ENCODE measurements at places on chromosomes 2 and 18. TPM values are rescaled to one million over a fixed set of nuclear protein-coding genes. Genes with fewer than 3 reads are reported as not detected.
A peak's percentile ranks its signal among the peaks of the same experiment; 100 is the strongest.

DNA sequence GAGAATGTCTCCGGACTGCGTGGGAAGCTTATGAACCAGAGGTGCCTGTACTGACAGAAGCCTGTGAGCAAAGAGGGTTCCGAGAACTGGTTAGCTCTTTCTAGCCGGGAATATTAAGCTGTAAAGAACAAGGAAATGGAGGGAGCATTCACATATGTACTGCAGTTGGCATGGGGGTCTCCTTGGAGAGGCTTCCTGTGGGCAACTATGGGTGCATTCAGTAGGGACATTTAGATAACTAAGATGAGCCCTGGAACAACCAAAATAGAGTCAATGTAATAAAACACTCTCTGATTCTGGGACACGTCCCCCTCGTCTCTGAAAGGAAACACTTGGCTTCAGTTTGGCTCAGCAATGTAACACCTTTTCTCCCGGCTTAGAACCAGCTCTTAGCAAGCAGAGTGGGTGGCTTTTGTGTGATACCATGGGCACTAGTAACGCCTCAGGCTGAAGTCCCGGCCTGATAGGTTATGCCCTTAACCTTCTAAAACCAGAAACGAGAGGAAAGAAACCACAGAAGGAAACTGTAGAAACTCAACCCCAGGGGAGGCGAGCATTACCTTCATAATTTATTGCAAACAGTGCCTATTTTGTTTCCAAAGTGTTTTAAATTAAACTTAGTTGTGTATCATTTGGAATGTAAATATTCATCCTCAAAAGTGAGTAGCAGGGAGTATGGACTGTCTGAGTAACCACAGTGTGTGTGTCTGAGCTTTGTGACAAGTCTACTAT lies 48.8 kb upstream of the LPIN2 start:
- no peak for DNase-seq

GRCh38 chr2:232456296-232457120 lies 555 bp downstream of the ALPI start:
- no peak for DNase-seq

DNA sequence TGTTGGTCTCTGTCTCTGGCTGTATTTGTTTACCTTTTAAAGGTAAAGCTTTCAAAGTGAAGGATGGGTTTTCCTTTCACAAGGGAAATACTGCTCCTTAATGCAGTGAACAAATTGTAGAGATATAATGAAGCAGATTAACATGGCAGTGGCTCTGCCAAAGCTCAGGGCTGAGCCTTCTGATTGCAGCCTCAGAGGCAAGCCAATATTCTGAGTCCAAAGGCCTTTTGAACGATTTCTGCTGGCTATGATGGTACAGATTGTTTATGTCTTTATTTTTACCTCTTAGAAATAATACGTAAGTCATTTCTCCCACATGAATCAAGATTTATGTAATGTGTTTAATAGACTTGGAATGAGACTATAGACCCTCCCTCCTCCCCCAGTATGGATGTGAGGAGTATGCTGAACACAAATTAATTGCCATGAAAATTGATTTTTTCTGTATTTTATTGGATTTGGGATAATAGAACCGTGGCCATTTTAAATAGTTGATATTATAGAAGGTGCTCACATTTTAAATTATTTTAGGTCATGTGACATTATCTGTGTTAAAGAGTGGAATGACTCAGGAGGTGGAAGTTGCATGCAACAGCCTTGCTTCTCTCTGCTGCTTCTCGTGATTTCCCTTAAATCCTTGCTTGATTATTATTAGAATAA lies 772 bp downstream of the SCN2A start:
- no peak for DNase-seq

DNA sequence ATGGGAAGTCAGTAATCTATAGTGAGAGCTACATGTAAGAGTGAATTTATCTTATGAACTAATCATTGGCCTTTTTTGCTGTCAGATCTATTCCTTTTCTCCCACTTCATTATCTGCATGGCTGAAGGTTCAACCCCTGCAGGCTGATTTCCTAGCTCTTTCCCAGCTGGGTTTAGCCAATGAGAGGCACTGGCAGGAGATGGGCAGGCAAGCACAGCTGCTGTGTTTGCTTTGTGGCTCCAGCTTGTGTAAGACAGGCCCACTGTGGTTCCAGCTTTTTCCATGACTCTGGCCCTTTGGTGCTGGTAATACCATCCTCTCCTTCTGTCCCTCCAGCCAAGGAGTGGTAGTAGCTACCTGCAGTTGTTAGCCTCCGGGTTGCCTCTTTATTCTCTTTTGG lies 248.8 kb downstream of the PLCL1 start:
- no peak for DNase-seq

- no peak for DNase-seq
Observed at GRCh38 chr2:199440118-199440517, 17.6 kb downstream of the SATB2 start.

DNA sequence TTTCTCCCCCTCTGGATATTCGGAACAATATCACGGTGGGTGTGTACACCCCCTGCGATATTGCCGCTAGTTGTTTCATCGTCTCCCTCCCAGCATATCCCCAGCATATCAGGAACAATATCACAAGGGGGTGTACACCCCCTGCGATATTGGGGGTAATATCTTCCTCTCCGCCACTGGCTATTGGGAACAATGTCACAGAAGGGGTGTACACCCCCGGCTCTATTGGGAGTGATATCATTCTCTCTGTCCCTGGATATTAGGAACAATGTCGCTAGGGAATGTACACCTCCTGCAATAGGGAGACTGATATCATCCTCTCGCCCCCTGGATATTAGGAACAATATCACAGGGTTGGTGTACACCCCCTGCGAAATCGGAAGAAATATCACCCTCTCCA lies 1932.0 kb downstream of the SUCLG1 start:
- no peak for DNase-seq

GRCh38 chr2:236571145-236571544 lies 1.5 kb downstream of the ACKR3 start:
- DNase-seq: no peak

GRCh38 chr18:210733-211132 lies 52.4 kb downstream of the USP14 start:
- no peak for DNase-seq

DNA sequence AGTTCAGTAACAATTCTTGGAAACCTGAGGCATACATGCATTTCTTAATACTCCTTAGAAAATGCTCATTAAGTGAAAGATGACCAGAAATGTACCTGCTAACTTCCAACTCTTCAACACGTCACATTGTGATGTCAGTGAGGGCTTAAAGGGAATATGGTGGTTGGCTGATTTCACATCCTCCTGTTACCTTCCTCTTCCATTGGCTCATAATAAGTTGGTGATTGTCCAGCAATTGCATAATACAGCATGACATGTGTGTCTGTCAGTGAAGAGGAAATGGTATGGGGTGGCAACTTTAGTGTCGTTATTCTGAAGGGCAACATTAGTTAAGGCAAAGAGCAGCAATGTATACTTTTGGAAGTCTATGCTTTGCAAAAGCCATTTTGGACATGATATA lies 26.0 kb downstream of the PLEK start:
- DNase-seq: peak; percentile 31

DNA sequence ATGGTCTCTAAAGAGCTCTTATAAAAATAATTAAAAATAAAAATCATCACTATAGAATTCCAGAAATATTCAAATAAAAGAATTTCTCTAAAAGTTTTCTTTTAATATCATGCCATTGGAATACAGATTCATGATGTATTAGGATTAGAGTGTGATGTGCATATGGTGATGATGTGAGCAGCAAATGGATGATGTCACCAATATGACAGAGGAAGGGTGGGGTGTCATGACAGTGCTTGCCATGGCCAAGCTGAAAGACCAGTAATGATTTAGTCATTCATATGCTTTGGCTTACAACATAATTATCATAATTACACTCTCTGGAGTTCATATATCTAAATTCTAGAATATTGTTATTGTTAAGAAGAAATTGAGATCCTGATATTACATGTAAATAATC lies 27.4 kb upstream of the TTC32 start:
- no peak for DNase-seq

DNA sequence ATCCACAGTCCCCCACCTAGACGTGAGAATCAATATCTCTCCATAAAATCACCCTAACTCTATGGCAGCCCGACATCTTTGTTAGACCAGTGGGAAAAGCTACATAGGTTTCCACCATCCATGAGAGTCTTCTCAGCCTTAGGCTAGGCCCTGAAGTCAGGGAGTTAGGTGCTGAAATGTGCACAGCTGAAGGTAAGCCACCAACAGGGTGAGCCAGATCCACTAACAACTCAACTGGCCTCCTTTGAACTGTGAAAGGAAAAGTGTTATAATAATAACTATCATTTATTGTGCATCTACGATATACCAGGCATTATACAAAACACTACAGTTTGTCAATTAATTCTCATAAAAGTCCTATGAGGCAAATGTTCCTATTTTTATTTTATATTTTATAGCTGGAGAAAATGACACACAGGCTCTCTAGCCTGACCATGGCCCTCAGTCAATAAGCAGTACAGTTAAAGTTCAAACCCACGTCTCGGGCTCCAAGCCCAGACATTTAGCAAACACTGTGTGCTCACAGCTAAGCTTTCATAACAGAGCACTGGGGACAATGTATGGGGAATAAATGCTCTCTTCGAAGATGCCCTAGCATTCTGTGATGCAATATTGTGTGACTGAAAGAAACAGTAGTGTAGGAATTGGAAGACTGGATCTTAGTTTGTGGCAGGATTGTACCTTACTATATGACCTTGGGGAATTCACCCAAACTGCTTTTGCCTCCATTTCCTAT lies 11.2 kb upstream of the CYP27C1 start:
- no peak for DNase-seq

DNA sequence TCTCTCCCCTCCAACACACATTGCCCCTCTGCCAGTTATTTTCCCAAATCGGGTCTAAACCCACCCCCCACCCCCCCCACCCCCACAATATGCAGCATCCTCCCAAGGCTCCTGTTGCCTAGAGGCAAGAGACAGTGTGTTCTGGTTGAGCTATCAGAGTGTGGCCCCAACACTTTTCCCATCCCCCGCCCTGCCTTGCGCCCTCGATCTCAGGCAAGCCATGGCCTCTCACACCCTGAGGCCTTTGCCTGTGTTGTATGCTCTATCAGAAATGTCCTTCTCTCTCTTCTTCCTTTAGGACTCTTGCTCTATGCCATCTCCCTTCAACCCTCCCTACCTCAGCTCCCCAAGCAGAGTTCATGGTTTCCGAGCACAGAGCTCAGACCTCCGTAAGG lies 9.5 kb upstream of the GRHL1 start:
- DNase-seq: no peak

Gene CNDP1
- total RNA-seq: not detected

Gene EFHD1
- not detected for total RNA-seq

Gene SLC9A4
- not detected for total RNA-seq

Gene CELF4
- not detected for total RNA-seq

Gene RNF125
- total RNA-seq: 3.5 TPM

Measured in MCF 10A (cell line).